Stimulated activated CD4-positive, alpha-beta T cell treated with anti-CD3 and anti-CD28 coated beads, Interleukin-15, amount 100 ng/mL, for 1 hour (primary cell): ENCODE measurements at places on chromosomes 1 and 21.

- no peak for DNase-seq
Measured at GRCh38 chr1:85681087-85681486, 27.1 kb downstream of the ZNHIT6 start.

GRCh38 chr1:248800459-248800858, 25.3 kb downstream of the SH3BP5L start:
- DNase-seq, result no peak

- DNase-seq, result no peak
Measured at GRCh38 chr1:4056422-4056821, 156.3 kb upstream of the C1orf174 start.

DNA sequence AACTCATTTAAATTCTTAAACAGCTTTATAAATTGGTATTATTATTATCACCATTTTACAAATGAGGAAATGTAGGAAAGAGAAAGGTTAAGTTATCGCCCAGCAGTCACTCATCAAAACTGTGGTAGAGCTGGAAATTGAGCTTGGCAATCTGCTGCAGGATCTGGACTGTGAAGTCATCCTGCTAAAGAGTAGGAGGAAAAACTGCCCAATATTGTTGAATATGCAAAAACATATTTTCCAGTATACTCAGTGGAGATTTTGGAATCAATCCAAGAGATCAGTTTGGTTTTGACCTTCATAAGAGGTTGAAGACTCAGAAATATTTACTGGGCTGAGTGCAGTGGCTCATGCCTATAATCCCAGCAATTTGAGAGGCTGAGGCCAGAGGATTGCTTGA, 16.9 kb upstream of the RC3H1 start:
- DNase-seq, result no peak

GRCh38 chr1:36966242-36966641, 68.1 kb downstream of the GRIK3 start:
- DNase-seq, result no peak

DNA sequence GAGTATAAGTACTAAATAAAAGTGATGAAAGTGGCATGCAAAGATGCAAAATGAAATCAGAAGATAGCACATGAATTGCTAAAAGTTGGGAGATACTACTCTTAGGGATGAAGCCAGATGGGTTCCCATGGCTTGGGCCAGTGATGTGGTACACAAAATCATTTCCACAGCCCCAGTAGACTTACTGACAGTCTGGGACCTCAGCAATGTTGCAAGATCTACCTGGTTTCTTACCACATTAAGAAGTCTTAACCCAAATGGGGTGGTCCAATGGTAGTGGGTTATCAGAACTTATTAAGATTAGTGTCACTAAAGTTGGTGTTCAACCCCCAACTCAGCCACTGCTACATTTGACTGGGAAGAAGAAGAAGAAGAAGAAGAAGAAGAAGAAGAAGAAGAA, 227.7 kb upstream of the IRF2BP2 start:
- DNase-seq, result no peak

GRCh38 chr1:119771016-119771415, 2.3 kb upstream of the HMGCS2 start:
- DNase-seq, result no peak

- DNase-seq, result no peak
Measured at GRCh38 chr21:36250423-36251075, 69.4 kb upstream of the MORC3 start.

DNA sequence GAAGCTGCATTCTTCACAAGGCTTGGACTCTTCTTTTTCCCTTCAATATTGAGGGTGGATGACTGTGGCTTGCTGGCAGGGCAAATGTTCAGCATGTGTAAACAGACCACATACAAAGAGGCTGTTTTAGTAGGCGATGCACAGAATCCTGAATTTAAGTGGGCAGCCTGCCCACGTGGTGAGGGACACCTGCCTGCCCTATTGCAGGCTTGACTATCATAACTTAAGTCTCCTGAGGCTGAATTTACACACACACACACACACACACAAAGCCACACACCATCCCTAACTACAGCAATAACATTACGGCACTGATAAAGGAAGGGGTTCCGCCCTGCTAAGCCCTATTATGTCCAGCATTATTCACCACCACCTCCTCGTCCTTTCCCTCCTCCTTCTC, 15.9 kb downstream of the SYT2 start:
- DNase-seq, result no peak

DNA sequence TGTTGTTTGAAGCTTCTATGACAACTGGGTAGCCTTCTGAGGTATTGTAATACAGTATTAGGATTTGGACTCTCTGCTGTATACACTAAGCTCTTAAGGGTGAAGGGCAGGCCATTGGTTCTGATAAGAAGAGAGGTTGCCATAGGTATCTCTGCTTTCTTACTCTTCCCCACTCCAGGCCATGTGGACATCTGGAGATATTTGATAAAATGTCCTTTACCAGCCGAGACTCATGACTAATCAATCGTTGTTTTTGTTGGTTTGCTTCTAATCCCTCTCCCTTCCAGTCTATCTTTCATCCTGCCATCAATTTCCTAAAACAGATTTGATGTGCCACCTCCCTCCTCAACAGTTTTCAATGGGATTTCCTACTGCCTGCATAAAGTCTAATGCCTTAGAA, 64.6 kb upstream of the WDR26 start:
- no peak for DNase-seq

GRCh38 chr1:204335085-204335484, 24.6 kb downstream of the PLEKHA6 start:
- no peak for DNase-seq

- DNase-seq, result no peak
Measured at GRCh38 chr1:225654688-225655508, 2.0 kb upstream of the ENAH start.

- DNase-seq, result no peak
Measured at GRCh38 chr1:207103892-207104373, at the start of gene C4BPA. TSS of gene C4BPA (plus strand) at chr1:207104233. CDS start at chr1:207113026, 8,793 bp downstream.

GRCh38 chr1:54809496-54810074, 8.5 kb upstream of the TTC22 start:
- DNase-seq, result no peak

DNA sequence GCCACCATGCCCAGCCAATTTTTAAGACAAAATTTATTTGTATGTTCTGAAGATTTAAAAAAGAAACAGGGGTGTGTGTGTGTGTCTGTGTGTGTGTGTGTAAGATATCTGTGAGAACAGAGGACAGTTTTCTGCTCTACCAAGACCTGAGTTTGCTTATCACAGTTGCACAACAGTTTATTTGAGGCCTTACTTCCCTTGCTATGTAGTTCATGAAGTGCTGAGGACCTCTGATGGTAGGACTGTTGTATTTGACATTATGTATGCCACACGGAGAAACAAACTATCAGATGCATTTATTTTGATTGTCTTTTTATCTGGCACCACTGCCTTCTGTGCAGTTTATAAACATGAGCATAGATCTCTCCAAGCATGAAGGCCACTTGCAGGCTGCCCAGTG, 355.2 kb downstream of the PBX1 start:
- DNase-seq, result no peak

- no peak for DNase-seq
Measured at GRCh38 chr1:24558902-24559791, 3.3 kb downstream of the NCMAP start.

GRCh38 chr1:21162740-21163464, 13.8 kb downstream of the EIF4G3 start:
- DNase-seq, result no peak

- no peak for DNase-seq
Measured at GRCh38 chr1:214718724-214719123, 115.7 kb downstream of the CENPF start.

DNA sequence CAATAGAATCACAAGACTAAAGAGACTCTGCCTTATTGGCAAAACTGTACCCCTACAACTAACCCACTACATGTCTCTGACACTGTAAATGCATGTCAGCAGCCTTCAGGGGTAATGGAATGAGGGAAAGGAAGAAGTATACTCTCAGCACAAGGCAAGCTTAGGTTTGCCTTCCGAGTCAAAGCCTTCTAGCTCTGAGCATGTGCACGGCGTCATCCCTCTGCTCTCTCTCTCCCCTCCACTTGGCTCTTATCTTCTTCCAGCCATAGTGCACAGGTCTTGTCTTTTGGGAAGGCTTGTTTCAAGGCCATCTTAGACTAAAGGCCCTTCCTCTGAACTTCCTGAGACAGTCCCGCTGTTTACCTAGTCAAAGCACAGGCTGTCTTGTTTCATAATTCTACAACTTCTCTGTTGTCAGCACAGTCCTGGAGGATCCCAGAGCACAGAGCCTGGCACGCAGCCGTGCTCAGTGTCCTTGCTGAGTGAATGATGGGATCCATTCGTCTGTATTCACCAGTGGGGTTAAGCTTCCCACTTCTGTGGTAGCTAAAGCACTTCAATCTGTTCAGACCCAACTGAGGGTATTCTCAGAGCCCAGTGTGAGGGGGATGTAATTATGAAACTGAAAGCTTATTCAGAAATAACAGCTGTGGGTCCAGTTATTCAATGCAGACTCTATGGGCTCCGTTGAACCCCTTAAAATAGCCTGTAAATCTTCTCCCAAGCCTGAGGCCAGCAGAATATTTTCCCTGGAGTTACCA, 166.5 kb upstream of the PLD5 start:
- DNase-seq, result no peak

- DNase-seq, result no peak
Measured at GRCh38 chr1:240831922-240832321, 220.0 kb upstream of the GREM2 start.

DNA sequence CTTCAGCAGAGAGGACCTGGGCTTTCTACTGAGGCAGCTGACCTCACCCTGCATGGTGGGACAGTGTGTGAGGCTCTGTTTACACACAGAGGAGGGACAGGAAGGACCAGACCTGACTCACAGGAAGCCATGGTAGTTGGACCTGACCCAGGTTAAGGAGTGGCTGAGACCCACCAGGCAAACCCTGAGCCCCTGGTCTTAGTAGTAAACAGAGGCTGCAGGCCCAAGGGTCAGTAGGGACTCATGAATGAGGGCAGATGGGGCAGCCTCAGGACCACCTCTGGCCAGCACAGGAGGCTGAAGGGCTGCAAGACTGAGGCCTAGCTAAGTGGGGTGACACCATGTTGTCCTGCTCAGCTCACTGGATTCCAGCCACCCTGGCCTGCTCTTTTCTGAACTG, 273.2 kb downstream of the GRIK3 start:
- DNase-seq, result no peak

- no peak for DNase-seq
Measured at GRCh38 chr1:205515781-205516253, 11.3 kb downstream of the CDK18 start.

DNA sequence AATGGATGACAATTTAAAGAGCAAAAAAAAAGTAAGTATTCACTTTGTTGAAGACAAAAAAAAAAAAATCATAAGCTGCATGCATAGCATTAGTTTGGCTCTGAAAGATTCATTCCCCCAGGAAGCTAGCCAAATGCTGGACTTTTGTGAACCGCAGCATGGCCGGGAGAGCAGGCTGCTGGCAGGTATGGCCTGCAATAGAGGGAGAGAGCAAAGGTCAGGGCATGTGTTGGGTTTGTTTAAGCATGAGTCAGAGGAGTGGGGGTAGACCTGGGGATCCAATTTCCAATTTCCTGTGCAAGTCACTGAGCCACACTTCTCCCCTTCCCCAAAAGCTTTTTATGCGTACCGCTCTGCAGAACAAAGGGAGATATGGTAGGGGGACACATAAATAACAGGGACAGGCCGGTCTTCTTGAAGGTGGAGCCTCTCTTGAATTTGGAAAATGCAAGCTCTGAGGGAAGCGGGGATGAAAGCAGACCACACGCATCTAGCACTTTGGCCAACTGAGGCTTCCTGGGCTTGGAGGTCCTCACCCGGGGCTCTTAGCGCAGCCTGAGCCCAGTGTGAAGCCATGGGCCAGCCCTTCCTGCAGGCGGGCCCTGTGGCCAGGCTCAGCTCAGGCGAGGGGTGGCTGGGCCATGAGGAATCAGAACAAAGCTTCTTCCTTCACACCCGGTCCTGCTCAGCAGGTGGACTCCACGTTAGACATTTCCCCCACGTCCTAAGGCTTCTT, 171.1 kb downstream of the TOMM20 start:
- no peak for DNase-seq

GRCh38 chr21:41377715-41378114, 15.9 kb downstream of the MX2 start:
- no peak for DNase-seq

DNA sequence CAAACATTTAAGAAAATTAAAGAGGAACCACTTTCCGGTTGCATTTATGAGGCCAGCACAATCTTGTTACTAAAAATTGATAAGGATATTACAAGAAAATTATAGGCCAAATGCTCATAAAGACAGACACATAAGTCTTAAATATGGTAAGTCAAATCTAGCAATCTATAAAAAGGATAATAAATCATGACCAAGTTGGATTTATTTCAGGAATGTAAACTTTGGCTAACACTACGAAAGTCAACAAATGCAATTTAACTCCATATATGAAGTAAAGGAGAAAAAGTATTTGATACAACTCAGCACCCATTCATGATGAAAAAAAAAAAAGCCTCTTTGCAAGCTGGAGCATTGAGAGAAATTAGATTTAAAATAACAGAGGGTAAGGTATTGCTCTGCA, 6.3 kb downstream of the HHAT start:
- no peak for DNase-seq

DNA sequence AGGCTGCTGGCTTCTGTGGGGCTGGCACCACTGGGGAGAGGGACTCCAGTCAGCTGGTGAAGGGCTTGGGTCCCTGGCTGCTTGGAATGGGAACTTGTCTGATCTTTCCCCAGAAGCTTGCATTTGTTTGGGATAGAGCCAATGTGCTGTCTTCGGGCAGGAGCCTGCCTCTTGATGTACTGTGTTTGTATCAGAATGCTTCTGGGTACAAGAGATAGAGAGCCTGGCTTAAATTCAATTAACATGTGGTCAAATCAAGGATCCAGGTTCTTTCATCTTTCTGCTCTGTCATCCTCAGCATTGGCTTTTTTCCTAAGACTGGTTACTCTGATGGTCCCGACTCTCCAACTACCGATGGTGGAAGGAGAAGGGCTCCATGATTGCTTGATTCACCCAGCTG, 16.0 kb upstream of the PROK1 start:
- DNase-seq, result no peak

DNA sequence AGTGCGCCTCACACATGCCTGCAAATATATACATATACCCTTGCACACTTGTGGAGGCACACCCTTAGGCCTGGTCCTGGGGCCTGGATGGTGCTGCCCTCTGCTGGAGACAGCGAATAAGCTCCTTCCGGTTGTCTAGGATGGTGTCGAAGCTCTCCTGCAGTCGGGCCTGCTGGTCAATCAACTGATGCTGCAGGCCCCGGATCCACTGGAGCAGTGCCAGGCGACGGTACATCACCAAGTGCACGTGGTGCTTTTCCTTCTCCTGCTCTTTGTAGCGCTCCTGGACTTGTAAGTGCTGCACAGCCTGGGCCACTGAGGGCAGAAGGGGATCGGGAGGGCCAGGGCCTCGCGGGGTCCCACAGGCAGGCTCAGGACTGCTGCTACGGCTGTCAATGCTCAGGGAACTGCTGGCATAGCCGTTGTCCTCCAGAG, 3.1 kb downstream of the C1orf216 start:
- peak; percentile 63 for DNase-seq
